ENCODE measurements at places on chromosomes 12 and 14.

GRCh38 chr12:26938701-26939062 lies 412 bp downstream of the FGFR1OP2 start:
- no peak for DNase-seq

DNA sequence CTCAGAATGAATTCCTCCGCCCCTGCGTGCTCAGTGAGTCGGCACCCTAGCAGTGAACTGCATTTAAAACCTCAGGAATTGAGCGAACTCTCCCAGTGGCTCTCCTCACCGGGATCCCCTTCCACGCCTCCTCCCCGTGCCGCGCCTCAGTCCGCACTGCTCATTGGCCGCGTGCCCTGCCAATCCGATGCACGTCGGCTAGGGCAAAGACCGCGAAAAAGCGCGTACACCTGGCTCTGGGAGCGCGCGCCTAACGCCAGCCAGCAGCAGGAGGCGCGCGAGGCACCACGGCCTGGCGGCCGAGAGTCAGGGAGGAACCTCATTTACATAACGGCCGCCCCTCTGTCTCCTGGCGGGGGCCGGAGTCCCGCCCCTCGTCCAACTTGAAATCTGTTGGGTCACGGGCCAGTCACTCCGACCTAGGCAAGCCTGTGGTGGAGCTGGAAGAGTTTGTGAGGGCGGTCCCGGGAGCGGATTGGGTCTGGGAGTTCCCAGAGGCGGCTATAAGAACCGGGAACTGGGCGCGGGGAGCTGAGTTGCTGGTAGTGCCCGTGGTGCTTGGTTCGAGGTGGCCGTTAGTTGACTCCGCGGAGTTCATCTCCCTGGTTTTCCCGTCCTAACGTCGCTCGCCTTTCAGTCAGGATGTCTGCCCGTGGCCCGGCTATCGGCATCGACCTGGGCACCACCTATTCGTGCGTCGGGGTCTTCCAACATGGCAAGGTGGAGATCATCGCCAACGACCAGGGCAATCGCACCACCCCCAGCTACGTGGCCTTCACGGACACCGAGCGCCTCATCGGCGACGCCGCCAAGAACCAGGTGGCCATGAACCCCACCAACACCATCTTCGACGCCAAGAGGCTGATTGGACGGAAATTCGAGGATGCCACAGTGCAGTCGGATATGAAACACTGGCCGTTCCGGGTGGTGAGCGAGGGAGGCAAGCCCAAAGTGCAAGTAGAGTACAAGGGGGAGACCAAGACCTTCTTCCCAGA lies at the start of gene HSPA2:
HSPA2 (plus strand) TSS at position 534 of the 995 bp plus-strand sequence; CDS start at position 643, 109 bp downstream.
- DNase-seq = peak; percentile 83

- no peak for DNase-seq
These were observed 8.8 kb downstream of the WASHC3 start for GRCh38 chr12:102053062-102053349.

DNA sequence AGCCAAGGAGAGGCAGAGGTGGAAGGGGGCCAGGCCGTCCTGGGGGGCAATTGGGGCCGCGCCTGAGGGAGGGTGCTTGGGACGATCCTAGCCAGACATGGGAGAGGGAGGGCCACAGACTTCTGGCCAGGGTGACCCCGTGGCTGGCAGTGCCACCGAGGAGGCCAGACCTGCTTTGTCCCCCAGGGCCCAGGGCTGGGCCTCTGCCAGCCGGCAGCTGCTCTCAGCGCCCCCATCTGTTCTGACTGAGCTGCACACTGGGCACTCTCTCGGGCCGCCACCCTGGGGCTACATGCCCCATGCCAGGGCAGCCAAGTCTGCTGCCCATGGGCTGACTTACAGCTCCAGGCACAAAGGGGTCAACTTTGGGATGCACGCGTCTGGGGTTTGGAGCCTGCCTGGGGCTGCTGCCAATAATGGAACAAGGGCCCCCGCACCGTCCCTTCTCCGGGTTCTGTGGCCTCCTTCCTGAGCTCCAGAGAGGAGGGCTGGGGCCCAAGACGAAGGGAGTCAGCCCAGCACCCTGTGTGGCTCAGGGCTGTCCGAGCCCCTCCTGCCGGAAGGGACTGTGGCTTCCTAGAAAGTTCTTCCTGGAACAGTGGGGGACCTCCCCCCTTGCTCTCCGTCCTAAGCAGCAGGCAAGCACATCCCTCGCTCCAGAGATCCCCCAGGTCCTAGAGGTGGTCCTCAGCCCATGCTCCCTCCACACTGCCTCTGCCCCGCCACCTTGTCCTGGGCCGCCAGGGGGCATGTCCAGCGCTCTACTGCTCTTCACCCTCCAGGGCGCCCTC lies 1.1 kb downstream of the ADSS1 start:
- no peak for DNase-seq

GRCh38 chr12:89880690-89881350 lies 172.2 kb upstream of the ATP2B1 start:
- DNase-seq = no peak

- no peak for DNase-seq
These were observed 80.8 kb upstream of the BCL11B start for GRCh38 chr14:99352688-99353280.

GRCh38 chr14:36367985-36368774 lies 47.7 kb upstream of the MBIP start:
- DNase-seq = no peak

DNA sequence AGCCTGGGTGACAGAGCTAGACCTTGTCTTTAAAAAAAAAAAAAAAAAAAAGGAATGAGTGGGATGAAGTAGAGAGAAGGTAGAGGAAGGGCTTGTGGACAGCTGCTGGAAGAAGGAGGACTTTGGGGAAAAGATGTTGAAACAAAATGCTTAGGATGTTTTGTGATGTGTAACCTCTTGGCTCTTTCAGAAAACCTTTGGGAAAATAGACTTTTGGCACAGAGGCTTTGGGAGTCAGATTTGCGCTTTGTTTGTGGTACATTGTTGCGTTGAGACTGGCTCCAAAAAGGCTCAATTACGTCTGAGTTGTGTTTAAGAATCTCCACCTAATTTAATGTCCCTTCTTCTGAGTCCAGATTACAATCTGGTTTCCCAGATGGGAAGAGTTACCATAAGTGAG lies 32.9 kb upstream of the SPTLC2 start:
- DNase-seq = no peak

GRCh38 chr12:112025808-112026375 lies 12.7 kb downstream of the ERP29 start:
- no peak for DNase-seq

GRCh38 chr12:106249411-106250135 lies 1.8 kb upstream of the CKAP4 start:
- no peak for DNase-seq

DNA sequence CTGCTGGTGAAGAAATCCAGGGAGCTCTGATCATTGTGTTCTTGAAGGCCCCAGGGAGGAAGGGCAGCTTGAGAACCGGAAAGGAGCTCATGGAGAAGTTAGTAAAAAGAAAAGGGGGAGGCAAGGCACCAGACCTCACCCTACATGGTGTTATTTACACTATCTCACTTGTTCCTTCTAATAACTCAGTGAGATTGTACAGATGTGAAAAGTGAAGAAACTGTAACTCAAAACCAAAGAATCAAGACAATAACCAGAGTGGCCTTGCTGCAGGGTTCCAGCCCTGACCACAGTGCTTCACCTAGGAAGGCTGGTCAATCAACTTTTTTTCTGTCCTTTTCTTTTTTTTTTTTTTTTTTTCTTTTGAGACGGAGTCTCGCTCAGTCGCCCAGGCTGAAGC lies 353.6 kb downstream of the TMTC2 start:
- DNase-seq = no peak

- no peak for DNase-seq
These were observed 12.8 kb downstream of the KCNC2 start for GRCh38 chr12:75196865-75197264.

DNA sequence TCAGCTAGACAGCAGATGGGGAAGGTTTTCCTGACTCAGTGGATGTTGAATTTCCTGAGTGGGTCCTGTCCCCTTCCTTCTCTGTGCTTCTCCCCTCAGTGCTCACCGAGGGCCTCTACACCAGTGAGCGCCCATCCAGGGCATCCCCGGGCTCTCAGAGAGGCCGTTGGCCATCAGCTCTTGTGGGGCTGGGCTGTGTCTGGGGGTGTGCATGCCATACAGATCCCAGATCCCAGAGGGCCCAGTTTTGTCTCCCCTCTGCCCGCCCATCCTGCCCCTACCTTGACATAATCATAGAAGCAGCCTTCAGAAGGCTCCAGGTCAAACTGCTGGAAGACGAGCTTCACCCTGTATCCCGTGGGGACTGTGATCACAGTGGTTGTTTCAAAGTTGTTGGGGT lies 1.1 kb downstream of the C1R start:
- DNase-seq = no peak

GRCh38 chr14:72643317-72643801 lies 250.5 kb downstream of the DPF3 start:
- DNase-seq = no peak

DNA sequence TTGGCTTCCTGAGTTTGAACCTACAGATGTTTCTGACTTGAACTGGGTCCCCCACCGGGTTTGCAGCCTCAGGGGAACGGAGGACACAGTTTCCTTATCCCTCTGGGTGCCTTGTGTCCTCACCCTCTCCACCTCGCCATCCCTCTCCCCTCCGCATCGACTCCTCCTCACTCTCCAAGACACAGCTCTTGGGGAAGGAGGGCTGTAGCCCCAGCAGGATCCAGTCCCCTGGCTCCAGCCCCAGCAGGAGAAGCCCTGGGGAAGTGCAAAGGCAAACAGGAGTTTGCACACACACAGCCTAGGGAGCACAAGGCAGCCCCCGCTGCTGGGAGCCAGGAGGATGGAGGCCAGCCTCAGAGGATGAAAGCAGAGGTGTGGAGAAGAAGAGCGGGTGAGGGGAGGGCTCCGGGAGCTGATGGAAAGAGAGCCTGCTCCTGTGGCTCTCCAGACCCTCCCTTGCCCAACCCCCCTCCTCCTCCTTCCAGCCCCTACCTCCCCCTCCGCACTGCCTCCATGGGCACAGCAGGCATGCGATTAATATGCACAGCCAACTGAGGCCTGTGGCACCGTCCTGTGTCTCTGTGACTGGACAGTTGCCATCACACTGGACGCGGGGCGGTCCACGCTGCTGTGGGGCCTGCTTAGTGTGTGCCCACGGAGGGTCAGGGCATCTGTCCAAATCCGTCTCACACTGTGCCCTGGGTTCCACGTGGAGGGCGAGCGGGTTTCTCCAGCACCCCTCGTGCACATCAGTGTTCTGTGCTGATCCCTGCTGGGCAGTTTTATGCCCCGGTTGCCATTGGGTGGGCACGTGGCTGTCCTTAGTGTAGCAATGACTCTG lies 193.7 kb upstream of the DIO3 start:
- no peak for DNase-seq

GRCh38 chr14:51883232-51883631 lies 22.8 kb downstream of the GNG2 start:
- no peak for DNase-seq

GRCh38 chr12:121511916-121512315 lies 68.9 kb downstream of the KDM2B start:
- no peak for DNase-seq

GRCh38 chr14:97841762-97842161 lies 1044.6 kb downstream of the VRK1 start:
- no peak for DNase-seq

- no peak for DNase-seq
These were observed 1.5 kb upstream of the GALNT6 start for GRCh38 chr12:51392556-51393237.

GRCh38 chr12:121175383-121176119 lies 34.4 kb upstream of the P2RX4 start:
- no peak for DNase-seq

DNA sequence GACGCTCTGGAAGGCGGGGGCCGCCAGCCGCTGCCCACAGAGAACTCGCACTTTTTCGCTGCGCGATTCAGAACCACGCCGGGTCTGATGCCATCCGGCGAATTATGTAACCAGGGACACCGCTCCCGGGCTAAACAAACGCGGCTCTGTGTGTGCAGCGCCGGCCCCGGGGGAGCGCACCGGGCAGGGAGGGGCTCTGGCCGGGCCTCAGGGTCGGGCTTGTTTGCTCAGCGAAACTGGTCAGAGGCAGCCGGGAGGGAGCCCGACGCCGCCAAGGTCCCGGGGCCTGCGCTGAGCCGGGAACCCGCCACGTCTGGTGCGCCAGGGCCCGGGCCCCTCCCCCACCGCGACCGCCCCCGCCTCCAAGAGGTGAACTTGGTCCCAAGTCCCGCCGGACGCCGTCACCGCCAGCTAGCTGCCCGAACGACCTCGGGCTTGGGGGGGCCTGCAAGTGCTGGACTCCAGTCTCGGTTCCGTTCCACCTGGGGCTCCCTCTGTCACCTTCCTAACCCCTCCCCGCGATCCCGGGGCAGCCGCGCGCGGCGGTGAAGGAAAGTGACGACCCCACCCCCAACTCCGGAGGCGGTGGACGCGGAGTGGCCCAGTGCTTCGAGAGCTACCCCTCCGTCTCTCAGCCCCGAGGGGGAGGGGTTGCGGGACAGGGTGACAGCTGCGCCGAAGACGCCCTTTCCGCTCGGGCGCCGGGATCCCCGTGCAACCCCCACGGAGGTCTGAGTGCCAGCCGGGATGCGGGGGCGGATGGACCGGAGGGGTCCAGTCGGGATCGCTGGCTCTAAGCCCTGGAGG lies 848 bp downstream of the CTDSP2 start:
- no peak for DNase-seq

DNA sequence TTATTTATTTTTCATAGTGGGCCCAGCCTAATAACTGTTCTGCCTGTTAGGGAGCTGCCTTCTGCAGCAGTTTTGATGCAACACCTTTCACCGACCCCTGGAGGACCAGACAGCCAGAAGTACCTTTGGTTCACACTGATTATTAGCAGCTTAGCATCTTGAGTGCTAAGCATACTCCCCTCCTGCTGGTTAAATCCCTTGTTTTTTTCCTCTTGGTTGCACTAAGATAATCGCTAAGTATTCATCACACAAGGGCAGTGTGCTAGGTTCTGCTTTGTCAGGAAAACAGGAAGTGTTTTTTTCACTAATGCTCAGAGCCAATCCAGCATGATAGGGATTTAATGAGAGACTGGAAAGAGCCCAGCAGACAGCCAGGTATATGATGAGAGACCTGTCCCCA lies 437.0 kb downstream of the FUT8 start:
- no peak for DNase-seq

GRCh38 chr12:80151131-80151530 lies 51.8 kb downstream of the OTOGL start:
- DNase-seq = no peak

DNA sequence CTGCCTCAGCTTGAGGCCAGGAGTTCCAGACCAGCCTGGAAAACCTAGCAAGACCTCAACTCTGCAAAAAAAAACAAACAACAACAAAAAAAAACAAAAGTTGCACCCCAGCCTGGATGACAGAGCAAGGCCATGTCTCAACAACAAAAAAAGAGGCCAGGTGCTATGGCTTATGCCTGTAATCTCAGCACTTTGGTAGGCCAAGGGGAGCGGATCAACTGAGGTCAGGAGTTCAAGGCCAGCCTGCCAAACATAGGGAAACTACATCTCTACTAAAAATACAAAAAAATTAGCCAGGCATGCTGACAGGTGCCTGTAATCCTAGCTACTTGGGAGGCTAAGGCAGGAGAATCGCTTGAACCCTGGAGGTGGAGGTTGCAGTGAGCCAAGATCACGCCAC lies 6.5 kb upstream of the SLC2A14 start:
- DNase-seq = no peak

- no peak for DNase-seq
These were observed 41.9 kb downstream of the JDP2 start for GRCh38 chr14:75469606-75470237.

Measured in stimulated activated CD8-positive, alpha-beta memory T cell treated with anti-CD3 and anti-CD28 coated beads, Interleukin-15, amount 100 ng/mL, for 24 hours (primary cell).